ENCODE measurements at places on chromosomes 1 and 21.

DNA sequence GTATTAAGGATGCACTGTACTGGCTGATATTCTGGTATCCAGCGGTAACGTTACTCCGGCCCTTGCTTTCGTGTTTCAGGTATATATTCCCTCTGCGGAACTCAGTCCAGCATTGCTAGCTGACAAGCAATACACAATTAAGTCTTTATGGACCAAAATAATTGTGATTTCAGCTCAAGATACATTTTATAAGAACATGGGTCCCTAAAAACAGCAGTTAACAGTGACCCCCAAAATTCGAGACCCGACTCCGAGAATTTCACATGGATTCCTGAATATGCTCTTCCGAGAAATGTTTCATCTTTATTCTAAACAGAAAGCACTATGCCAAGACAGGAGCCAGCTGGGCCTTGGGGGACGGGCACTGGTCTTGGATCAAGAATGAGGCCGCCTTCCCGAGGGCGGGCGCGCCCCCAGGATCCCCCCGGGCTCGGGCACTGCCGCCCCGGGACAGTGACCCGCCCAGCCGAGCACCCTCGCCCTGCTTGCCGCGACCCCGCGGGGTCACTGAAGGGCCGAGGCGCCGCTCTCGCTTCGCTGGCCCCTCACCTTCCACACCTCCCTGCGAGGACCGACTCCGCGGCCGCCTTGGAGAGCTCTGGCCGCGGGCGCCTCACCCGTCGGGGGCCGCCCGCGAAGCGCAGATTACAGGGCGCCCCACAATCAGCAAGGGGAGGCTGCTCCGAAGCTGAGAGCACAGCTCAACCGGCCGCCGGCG, 610 bp downstream of the SCYL3 start:
- DNase-seq = no peak

DNA sequence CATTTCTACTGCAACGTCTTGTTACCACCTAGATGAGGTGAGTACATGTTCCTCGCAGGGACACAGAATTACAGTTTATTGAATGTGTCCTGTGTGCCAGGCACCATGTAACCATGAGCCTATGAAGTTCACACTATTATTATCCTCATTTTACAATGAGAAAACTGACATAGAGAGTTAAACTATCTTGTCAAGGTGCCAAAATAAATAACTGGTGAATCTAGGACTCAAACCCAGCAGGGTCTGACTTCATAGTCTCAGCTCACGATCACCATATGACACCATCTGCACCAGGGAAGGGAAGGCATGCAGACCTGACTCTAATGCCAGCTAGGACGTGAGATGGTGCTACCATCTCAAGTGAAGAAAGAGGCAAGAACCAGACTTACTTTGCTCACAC, 2.4 kb downstream of the SELE start:
- no peak for DNase-seq

DNA sequence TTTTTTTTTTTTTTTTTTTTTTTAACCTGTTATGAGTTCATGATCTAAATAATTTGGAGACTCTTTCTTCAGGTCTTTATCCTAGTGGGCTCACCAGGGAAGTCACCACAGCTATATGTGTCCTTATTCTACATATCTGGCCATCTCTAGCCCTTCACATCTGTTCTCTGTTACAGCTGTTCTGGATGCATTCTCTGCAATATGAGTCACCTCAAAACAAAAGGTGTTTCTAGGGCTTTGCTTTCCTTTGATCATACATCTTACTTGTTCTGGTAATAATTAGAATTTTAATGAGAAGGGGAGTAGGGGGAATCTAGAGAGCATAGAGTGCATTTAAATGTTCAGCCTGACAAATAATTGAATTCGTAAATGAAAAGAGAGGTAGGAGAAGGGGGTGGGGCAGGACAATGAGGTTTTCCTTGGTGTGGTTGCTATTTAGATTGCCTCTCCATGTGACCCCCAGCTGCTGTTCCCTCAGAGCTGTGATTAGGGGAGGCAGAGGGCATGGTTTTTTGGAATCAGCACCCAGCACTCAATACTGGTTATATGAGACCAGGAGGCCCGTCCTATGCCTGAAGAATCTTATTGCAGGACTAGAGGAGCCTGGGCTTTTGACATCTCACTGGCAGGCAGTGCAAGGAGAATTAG, 8.0 kb downstream of the SYT6 start:
- no peak for DNase-seq

- DNase-seq = peak; percentile 66
Observed at GRCh38 chr1:159825564-159825963, 1.1 kb upstream of the SLAMF8 start.

DNA sequence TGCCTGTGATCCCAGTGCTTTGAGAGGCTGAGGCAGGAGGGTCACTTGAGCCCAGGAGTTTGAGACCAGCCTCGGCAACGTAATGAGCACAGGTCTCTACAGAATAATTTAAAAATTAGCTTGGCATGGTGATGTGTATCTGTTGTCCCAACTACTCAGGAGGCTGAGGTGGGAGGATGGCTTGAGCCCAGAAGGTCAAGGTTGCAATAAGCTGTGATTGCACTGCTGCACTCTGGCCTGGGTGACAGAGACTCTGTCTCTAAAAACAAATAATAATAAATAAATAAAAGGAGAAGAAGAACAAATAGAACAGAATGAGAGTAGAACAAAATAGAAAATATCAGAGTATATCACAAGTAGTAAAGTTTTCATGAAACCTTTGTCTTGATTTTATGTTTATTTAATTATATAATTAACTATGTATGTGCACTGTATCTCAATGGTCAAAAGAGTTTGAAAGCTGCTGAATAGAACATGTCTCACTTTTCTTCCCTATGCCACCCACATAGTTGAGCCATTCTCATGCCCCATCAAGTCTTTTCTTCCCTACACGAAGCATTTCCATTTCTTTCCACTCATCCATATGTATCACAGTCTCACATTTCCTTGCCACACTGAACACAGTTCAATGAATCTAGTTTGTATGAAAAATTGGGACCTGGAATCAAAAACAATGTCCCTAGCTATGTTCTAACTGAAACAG, 22.9 kb upstream of the APOBEC4 start:
- DNase-seq = no peak

DNA sequence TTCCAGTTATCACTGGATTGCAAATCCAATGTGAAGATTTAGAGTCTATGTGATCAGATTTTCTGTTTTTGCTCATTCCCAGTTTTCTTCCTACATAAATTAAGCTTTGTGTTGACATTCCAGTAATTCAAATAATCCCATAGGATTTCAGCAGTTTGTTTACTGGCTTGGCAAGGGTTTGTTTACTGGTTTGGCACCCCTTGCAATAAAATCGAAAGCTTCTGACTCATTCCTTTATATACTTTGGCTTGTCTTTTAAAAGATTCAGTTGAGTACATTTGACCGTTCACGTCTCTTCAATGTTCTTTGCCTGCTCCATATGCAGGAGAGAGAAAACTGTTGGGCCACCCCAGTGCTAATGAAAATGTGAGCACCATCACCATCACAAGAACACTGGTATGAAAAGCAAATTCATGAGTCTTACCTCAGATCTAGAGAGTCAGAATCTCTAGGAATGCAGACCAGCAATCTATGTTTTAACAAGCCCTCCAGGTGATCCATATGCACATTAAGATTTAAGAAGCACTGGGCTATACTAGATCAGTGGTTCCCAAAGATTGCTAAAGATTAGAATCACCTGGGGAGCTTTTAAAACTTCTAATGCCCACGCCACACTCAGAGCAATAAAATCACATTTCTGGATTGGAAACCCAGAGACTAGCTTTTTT, 32.8 kb downstream of the ZC3H11B start:
- DNase-seq = no peak

DNA sequence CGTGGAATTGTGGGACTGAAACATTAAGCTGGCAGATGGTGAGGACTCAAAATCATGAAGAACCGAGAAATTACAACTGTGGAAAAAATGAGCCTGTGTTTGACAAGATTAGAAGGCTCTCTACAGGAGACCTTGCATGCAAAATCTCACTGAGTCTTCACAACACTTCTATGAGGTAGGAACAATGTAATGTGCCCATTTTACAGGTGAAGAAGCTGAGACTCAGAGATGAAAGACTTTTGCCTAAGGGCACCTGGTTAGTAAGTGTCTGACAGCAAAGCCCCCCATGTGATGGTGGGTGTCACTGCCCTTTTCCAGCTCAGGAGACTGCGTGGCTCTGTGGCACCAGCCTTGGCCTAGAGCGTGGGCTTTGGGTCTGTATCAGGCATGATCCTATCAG, 21.0 kb downstream of the OPRD1 start:
- DNase-seq = no peak

DNA sequence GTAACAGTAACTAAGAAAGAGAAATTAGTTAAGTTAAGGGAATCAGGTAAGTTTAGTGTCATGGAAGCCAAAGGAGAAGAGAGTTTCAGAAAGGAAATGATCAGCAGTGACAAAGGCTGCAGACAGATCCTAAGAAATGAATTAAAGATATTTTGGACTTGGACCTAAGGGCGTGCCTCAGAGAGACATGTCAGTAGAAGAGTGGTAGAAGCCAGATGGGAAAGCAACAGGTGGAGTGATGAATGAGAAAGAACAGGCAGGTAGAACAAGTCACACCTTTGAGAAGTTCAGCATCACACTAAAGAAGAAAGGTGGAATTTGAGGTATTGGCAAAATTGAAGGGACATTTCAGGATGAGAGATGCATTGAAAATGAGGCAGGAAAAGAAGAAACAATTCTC, 1.4 kb upstream of the C4BPA start:
- no peak for DNase-seq

- no peak for DNase-seq
Observed at GRCh38 chr1:104463126-104463697, 713.5 kb downstream of the AMY1C start.

DNA sequence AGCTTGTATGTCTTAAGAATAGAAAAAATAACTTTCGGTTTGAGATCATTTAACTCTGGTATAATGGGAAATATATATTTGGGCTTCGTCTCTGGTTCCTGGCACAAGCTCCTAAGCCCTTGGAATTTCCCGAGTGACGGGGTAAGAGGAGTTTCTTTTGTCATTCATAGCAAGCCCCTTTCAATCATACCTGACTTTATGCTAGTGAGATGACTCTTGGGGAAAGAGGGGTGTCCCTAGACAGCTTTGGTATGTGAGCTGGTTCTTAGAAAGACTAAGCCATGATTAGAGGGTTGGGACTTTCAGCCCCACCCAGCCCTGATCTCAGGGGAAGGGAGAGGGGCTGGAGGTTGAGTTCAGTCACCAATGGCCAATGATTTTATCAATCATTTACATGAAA, 13.9 kb upstream of the MTARC1 start:
- DNase-seq = no peak

- no peak for DNase-seq
Observed at GRCh38 chr21:33998402-33998801, 75.0 kb upstream of the MRPS6 start.

GRCh38 chr1:167442854-167443565, 75.3 kb downstream of the CD247 start:
- DNase-seq = peak; percentile 19

GRCh38 chr1:9180111-9180819, 51.4 kb upstream of the GPR157 start:
- no peak for DNase-seq

- DNase-seq = peak; percentile 93
Observed at GRCh38 chr1:16048573-16049189, 5.1 kb downstream of the CLCNKB start.

DNA sequence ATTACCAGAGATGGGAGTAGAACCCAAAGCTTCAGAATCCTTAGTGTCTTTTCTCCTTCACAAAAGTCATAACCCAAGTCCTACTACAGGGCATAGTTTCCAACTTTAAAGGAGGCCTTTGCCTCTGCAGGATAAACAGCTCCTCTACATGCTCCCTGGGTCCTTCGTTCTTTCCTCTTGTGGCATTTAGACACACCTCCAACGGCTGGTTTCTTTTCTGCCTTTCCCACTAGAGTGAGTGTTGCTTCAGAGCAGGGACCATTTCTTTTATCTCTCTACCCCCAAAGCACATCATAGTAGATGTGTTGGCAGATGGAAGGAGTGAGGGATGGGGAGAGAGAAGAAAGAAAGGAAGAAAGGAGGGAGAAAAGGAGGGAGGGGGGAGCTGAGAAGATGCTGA, 144.7 kb upstream of the SPATA6 start:
- DNase-seq = no peak

DNA sequence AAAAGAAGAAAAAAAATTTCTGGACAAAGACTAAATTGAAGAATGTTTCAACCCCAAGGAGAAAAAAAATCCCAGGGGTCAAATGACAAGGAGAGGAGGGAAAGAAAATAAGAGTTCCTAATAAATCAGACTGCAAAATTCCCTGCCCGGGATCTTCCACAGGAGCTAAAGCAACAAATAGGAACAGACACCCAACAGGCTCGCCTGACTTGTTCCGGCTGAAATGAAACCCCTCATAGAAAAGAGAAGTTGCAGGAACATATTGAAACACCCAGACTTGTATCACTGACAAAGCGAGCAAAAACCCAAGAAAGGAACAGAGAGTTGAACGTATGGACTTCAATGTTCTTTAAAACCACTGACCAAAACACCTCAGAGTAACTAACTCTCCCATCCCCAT, 123.0 kb downstream of the TIAM1 start:
- DNase-seq = no peak

GRCh38 chr1:166977951-166978350, 2.6 kb upstream of the ILDR2 start:
- no peak for DNase-seq

GRCh38 chr21:38986406-38986805, 180.7 kb downstream of the ETS2 start:
- no peak for DNase-seq

GRCh38 chr1:23564529-23565122, 5.3 kb upstream of the ID3 start:
- DNase-seq = peak; percentile 84
